Neural crest cell (in vitro differentiated cells): ENCODE measurements at places on chromosomes 6 and 20. TPM values are rescaled to one million over a fixed set of nuclear protein-coding genes. Genes with fewer than 3 reads are reported as not detected.

DNA sequence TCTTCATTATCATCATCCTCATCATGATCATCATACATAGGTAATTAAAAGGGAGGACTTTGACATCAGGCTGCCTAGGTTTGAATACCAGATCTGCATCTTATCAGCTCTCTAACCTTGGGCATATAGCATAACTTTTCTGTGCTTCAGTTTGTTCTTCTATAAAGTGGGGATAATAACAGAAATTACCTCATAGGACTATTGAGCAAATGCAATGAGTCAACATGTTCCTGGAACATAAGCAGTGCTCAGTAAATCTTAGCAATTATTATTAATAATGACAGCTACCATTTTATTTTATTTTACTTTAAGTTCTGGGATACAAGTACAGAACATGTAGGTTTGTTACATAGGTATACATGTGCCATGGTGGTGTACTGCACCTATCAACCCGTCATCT is 7.2 kb downstream of the C20orf202 start:
- DNase-seq = no peak

DNA sequence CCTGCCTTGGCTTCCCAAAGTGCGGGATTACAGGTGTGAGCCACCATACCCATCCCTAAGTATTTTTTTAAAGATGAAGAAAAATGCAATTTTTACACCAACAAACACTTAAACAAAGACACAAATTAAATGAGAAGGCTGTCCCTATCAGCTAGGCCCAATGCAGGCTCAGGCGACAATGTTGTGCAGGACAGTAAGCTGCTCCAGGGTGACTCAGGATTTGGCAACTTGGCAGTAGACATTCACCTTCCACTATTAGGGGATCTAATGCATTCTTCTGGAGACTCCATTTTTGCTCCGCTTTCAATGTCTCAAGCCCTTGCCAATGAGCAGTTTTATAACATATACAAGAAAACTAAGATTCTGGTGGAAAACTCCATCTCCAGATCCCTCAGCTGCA is 19.7 kb downstream of the NDRG3 start:
- DNase-seq = no peak

DNA sequence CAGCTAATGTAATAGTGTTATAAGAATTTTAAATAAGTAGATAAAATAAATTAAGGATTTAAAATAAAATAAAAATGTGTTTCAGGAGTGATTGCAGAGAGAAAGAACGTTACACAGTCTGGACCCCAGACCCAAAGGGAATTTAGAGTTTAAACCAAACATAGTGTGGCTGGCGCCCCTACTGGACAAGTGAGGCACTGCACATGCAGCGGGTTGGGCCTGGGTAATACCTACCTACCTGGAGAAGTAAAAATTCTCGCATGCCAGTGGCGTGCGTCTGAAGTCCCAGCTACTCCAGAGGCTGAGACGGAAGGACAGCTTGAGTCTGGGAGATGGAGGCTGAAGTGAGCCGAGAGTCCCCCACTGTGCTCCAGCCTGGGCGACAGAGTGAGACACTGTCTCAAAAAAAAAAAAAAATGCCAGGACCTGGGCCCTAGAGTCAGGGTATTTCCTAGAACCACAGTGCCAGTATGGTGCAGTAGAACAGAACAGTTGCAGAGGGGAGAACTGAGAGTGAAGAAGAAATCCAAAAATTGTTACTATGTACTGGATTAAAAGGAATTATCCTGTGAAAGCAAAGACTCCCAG is 71.4 kb upstream of the TCF21 start:
- DNase-seq = peak; percentile 41

DNA sequence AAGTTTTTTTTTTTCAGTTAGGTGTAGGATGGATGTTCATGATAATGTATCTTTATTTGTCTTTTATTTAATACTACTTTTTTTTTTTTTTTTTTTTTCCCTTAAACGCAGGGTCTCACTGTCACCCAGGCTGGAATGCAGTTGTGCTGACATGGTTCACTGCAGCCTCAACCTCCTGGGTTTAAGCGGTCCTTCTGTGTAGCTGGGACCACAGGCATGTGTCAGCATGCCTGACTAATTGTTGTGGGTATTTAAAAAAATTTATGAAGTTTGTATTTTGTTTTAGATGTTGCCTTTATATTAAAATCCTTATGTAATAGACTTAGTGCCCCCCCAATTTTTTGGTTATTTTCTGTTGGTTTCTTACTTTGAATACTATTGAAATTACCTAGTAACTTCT is 42.6 kb downstream of the NCOA3 start:
- DNase-seq = no peak

DNA sequence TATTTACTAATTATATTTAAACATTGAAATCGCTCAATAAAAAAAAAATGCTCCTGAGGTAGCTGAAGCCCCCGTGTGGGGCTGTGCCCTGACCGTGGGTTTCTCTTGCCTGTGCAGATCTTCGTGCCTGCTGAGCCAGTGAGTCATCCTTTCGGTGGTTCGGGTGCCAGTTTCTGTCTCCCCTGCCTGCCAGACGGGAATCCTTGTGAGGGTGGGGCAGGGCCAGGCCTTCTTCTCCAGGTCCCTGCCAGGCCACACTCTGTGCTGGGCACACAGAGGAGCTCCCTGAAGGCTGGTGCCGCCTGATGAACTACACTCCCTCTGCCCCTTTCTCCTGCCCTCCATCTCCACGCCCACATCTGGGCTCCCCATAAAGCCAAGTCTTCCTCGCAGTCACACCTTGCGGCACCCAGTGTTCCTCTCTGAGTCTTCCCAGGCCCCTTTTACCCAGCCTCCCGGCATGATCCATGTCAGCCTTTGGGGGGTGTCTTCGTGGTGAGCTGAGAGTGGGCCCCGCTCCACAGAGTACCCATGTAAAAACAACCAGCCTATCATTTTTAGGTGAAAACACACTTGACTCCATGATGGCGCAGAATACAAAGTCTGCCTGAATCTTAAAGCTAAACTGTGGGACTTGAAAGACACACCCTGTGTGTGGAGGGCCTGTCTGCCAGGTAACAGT is 19.3 kb downstream of the FGD2 start:
- DNase-seq = no peak

DNA sequence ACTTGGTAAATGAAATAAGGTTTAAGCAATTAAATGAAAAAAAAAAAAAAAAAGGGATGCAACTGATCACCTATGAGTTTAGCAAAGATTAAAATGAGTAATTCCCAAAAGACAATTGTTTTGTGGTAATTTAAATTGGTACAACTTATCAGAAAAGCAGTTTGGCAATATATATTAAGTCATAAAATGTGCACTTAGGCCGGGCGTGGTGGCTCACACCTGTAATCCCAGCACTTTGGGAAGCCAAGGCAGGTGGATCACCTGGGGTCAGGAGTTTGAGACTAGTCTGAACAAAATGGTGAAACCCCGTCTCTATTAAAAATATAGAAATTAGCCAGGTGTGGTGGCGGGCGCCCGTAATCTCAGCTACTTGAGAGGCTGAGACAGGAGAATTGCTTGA is 7.9 kb downstream of the PHACTR2 start:
- no peak for DNase-seq

The PRICKLE4 gene
- 2.9 and 4.1 TPM in 2 replicates for total RNA-seq

The PROKR2 gene
- total RNA-seq = not detected in 2 replicates

- DNase-seq = no peak
Measured at GRCh38 chr6:137272403-137272802, 53.2 kb upstream of the IFNGR1 start.

GRCh38 chr6:93238632-93239031 is 180.7 kb downstream of the EPHA7 start:
- DNase-seq = no peak

- no peak for DNase-seq
Measured at GRCh38 chr20:1317545-1318255, 11.2 kb downstream of the SDCBP2 start.

- DNase-seq = no peak
Measured at GRCh38 chr6:131139599-131139998, 4.3 kb downstream of the AKAP7 start.

GRCh38 chr20:25011831-25012241 is 19.3 kb upstream of the APMAP start:
- DNase-seq = no peak

The CYP21A2 gene
- 0.23 TPM in 2 replicates for total RNA-seq

GRCh38 chr6:73471686-73472290 is 10.3 kb downstream of the MTO1 start:
- DNase-seq = no peak

DNA sequence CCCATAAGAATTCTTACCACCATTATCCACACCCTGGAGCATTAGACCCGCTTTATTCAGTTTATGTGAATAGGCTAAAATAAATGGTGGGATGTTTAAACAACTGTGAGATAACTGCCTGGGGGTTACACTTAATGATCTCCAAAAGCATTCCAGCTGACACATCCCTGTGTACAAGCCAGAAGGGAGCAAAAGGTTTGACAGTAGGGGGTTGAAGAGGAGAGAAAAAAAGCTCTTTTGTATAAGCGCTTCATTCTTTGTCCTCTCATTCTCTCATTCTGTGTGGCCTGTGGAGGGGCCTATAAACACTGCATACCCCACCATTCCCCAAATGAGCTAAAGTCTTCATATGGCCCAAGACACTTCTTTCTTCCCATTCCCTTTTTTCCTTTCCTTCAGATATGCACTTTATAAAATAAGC is 30.8 kb upstream of the COL21A1 start:
- DNase-seq = no peak

- peak; percentile 13 for DNase-seq
Measured at GRCh38 chr6:88220493-88220892, 54.3 kb upstream of the CNR1 start.

The PPP1R3G gene
- total RNA-seq = 0.05 and 0.07 TPM in 2 replicates

The RNF182 gene
- total RNA-seq = 2.3 and 3.0 TPM in 2 replicates

DNA sequence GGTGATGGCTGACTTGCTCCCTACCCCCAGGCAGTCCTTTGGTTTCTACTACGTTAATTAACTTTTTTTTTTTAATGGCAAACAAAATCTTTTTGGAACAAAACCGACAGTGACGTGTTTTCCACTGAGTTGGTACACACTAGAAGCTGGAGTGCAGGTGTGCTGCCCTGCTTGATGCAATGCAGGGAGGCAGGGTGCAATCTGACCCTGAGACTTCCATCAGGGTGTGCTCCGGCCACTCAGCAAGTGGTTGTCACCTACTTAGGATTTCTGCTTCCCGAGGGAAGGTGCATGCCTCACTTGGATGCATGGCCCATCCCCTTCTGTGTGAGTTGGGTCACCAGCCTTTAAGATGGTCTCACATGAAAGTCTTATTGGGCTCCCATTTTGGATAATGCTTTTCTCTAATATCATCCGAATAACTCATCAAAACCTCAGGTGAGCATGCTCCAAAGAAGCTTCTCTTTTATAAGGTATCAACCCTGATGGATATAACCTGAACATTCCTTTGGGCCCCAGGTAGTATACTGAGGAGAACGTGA is 14.0 kb downstream of the RREB1 start:
- DNase-seq = no peak

GRCh38 chr6:46735720-46736031 is 501 bp upstream of the PLA2G7 start:
- DNase-seq = no peak

DNA sequence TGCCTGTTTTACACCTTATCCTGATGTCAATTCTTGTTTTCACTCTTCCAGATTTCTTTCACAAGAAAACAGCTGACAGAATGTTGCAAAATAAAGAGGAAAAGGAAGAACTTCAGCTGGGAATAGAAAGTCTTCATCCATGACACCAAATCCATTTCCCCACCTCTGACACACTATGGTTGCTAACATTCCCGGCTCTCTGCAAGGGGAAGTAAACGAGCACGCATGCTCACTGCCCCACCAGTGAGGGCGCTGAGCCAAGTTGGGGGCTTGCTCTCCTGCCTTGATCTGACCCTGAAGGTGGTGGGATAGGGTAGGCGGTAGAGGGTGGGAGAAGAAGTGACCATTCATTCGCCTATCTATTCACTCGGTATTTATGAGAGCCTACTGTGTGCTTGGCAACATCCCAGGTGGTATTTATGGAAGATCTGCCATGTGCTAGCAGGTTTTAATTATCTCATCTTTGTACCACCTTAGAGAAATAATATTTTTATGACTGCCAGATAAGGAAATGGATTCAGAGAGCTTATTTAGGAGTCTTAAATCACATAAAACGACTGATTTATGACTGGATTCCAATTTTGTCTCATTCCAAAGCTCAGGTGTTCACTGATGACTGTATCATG is 206.2 kb downstream of the FOXC1 start:
- DNase-seq = no peak

The RSPO3 gene
- not detected in 2 replicates for total RNA-seq

DNA sequence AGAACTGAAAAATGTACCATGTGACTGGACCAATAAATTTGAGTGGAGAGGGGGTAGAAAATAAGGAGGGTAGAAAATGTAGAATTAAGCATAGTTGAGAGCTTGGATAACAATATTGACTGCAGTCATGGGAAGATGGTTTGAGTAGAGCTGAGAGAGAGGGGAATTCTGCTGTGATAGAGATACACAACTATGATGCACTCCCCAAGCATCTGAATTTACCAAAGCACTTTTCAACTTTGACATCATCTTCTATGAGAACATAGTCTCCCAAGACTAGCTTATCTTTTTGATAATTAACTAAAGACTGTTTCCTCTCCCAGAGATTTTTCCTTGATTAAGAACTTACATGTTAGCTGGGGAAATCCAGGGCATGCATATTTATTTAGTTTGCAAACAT is 103.1 kb downstream of the TNFRSF21 start:
- no peak for DNase-seq
